HepG2 (cell line): ENCODE measurements at places on chromosomes 1 and 21.
A peak's percentile ranks its signal among the peaks of the same experiment; 100 is the strongest.

DNA sequence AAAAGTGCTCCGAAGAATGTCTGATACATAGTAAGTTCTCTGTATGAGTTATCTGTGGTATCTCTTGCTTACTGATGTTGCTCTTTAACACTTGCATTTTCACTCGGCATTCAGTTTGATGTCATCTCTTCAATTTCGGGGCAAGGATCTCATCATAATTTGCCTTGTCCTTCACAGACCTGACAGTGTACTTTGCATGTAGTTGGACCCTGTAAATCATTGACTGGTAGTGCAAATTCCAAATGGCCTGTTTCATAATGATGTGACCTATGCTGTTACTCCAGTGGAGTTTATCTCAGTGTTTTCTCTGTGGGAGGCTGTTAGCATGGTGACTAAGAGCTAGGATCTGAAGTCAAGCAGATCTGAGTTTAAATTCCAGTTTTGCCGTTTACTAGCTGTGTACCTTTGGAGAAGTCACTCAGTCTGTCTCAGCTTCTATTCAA, 34.2 kb upstream of the ABCD3 start:
- peak; percentile 99 for DNase-seq
- H3K4me3 ChIP-seq: peak overlapping the region; percentile 51; the same call in 1 of the 2 replicates
- H3K36me3 ChIP-seq: no peaks in the 10 kb centered on the region
- H3K27ac ChIP-seq: peak overlapping the region; percentile 100
- H3K4me1 ChIP-seq: peaks cover 92% of the 10 kb centered on the region

GRCh38 chr1:175600721-175601440, 142.5 kb downstream of the TNR start:
- no peak overlapping the region for H3K27ac ChIP-seq
- DNase-seq: no peak
- no peaks in the 10 kb centered on the region for H3K4me1 ChIP-seq
- H3K36me3 ChIP-seq: no peaks in the 10 kb centered on the region

- DNase-seq: no peak
- no peaks in the 10 kb centered on the region for H3K27me3 ChIP-seq
- peaks cover 15% of the 10 kb centered on the region for H3K4me1 ChIP-seq
- H3K4me3 ChIP-seq: no peak overlapping the region
- no peak overlapping the region for H3K27ac ChIP-seq
- no peaks in the 10 kb centered on the region for H3K36me3 ChIP-seq
Observed at GRCh38 chr1:211833174-211833820, 2.7 kb upstream of the LPGAT1 start.

- H3K4me1 ChIP-seq: peaks cover 29% of the 10 kb centered on the region
- no peak overlapping the region for H3K27ac ChIP-seq
- no peaks in the 10 kb centered on the region for H3K36me3 ChIP-seq
- DNase-seq: no peak
- no peaks in the 10 kb centered on the region; the same call in 1 of the 2 replicates for H3K27me3 ChIP-seq
Observed at GRCh38 chr1:27100335-27101053, 54.4 kb downstream of the SLC9A1 start.

- no peak overlapping the region for H3K4me3 ChIP-seq
- H3K36me3 ChIP-seq: no peaks in the 10 kb centered on the region
- H3K27me3 ChIP-seq: no peaks in the 10 kb centered on the region
- DNase-seq: no peak
- no peaks in the 10 kb centered on the region for H3K4me1 ChIP-seq
Observed at GRCh38 chr1:46903481-46903880, 37.8 kb downstream of the CYP4A11 start.

GRCh38 chr1:96116731-96117130, 604.9 kb upstream of the PTBP2 start:
- no peak for DNase-seq
- no peaks in the 10 kb centered on the region for H3K36me3 ChIP-seq
- no peaks in the 10 kb centered on the region for H3K4me1 ChIP-seq
- no peaks in the 10 kb centered on the region for H3K27me3 ChIP-seq
- H3K4me3 ChIP-seq: no peak overlapping the region

- DNase-seq: no peak
- H3K36me3 ChIP-seq: peaks cover 8% of the 10 kb centered on the region
- no peak overlapping the region for H3K27ac ChIP-seq
- H3K27me3 ChIP-seq: no peaks in the 10 kb centered on the region
- no peak overlapping the region for H3K4me3 ChIP-seq
- H3K4me1 ChIP-seq: peaks cover 11% of the 10 kb centered on the region
Observed at GRCh38 chr1:230204842-230205241, 137.8 kb downstream of the GALNT2 start.

GRCh38 chr1:184069675-184070074, 18.1 kb downstream of the TSEN15 start:
- no peak overlapping the region for H3K27ac ChIP-seq
- no peak overlapping the region for H3K4me3 ChIP-seq
- H3K4me1 ChIP-seq: no peaks in the 10 kb centered on the region
- no peaks in the 10 kb centered on the region; the same call in 1 of the 2 replicates for H3K36me3 ChIP-seq
- DNase-seq: no peak

DNA sequence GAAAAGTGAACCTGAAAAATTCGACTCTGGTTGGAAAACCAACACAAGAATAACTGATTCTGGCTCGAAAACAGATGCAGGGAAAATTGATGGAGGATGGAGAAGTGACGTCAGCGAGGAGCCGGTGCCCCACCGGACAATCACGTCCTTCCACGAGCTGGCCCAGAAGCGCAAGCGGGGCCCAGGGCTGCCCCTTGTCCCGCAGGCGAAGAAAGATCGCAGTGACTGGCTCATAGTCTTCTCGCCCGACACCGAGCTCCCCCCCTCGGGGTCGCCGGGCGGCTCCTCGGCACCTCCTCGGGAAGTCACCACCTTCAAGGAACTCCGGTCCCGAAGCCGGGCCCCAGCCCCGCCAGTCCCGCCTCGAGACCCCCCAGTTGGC, 1.9 kb downstream of the RUSC1 start:
- H3K27me3 ChIP-seq: no peaks in the 10 kb centered on the region
- peak overlapping the region; percentile 37 for H3K27ac ChIP-seq
- DNase-seq: no peak
- H3K4me1 ChIP-seq: peaks cover 35% of the 10 kb centered on the region
- H3K36me3 ChIP-seq: peaks cover 8% of the 10 kb centered on the region

DNA sequence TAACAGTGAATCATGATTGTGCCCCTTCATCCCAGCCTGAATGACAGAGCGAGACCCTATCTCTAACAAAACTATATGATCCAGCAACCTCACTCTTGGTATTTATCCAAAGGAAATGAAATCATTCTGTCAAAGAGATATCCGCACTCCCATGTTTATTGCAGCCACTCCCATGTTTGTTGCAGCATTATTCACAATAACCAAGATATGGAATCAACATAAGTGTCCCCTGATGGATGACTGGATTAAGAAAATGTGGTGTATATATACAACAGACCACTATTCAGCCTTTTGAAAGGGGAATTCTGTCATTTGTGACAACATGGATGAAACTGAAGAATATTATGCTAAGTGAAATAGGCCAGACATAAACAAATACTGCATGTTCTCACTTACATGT, 44.4 kb downstream of the TRMT1L start:
- no peaks in the 10 kb centered on the region for H3K4me1 ChIP-seq
- no peak overlapping the region for H3K27ac ChIP-seq
- H3K27me3 ChIP-seq: no peaks in the 10 kb centered on the region
- no peak for DNase-seq

DNA sequence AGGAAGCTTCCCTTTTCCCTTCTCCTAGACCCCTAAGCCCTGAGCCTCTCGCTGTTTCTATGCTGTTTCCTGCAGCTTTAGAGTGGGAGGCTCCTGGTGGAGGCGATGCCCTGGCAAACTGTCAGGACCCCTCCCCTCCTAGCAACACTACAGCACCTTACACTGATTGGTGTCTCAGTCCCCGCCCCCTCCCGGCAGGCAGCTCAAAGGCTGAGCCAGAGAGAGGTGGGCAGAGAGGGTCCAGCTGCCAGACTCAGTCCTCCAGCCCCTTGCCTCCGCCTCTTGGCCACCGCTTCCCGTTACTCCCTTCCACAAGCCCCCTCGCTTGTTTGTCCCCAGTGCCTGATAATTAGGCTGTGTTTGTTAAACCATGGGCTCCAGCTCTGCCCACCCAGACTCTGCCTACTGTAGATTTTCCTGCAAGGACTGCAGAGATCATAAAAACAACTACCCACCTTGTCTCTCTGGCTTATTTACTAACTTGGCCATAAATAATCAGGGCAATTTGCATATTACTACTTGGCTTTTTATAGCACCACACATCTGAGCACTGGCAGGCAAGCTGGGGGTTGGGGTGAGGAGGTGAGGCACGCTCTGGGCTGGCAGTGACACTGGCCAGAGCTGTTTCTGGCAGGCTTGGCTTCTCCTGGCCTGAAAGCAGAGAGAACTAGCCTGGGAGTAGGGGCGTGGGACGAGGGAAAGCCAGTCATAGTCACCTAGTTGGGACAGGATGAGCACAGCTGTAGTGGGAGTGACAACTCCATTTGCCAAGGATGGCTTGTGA, 107.5 kb downstream of the CSMD2 start:
- H3K4me1 ChIP-seq: no peaks in the 10 kb centered on the region
- H3K4me3 ChIP-seq: no peak overlapping the region
- H3K27ac ChIP-seq: no peak overlapping the region
- no peaks in the 10 kb centered on the region for H3K27me3 ChIP-seq

GRCh38 chr1:247113733-247114271, 9.6 kb upstream of the ZNF669 start:
- H3K27me3 ChIP-seq: no peaks in the 10 kb centered on the region
- peaks cover 46% of the 10 kb centered on the region for H3K4me1 ChIP-seq
- peak overlapping the region; percentile 82 for H3K4me3 ChIP-seq
- no peaks in the 10 kb centered on the region for H3K36me3 ChIP-seq

DNA sequence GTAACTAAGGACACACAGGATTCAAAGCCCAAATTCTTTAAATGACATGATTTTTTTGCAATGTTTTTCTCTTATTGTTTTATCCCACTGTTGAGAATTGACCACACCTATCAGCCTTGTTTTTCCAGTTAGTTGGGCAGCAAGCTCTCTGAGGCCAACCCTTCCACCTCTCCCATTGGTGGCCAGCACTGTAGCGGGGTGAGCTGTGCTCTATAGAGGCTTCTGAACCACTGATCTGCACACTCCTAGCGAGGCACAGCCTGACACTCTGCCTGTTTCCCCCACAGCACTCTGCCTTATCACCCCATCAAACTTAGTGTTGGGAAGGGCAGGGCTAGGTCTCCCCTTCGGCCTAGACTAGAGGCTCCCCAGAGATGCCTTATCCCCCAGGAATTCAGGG, 19.5 kb downstream of the AHDC1 start:
- H3K27me3 ChIP-seq: no peaks in the 10 kb centered on the region
- no peak overlapping the region for H3K27ac ChIP-seq
- H3K4me1 ChIP-seq: peaks cover 83% of the 10 kb centered on the region
- DNase-seq: no peak
- H3K4me3 ChIP-seq: no peak overlapping the region

DNA sequence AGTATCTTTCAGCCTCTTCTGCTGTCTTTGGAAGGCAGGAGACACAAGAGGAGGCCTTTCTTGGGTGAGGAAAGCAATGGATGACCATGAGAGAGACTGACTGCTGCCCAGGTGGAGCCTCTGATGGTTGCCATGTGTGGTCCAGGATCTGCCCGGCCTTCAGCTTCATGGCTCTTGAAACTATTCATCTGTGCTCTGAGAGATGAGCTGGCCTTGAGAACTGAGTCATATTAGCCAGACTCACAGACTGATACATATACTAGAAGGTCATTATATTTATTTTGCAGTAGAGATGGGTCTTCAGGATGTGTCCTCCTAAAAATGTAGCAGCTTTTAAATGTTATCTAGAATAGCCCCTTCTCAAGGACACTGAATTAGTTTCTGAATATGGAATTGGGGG, 33.7 kb downstream of the PTGFRN start:
- no peaks in the 10 kb centered on the region; the same call in 1 of the 2 replicates for H3K36me3 ChIP-seq
- no peak overlapping the region for H3K4me3 ChIP-seq
- H3K27me3 ChIP-seq: no peaks in the 10 kb centered on the region
- no peaks in the 10 kb centered on the region for H3K4me1 ChIP-seq

- H3K4me1 ChIP-seq: no peaks in the 10 kb centered on the region
- H3K27me3 ChIP-seq: peaks cover 29% of the 10 kb centered on the region
- no peaks in the 10 kb centered on the region for H3K36me3 ChIP-seq
- H3K27ac ChIP-seq: no peak overlapping the region
Observed at GRCh38 chr1:4654764-4655673, 610 bp downstream of the AJAP1 start.

GRCh38 chr21:33386222-33386784, 16.9 kb upstream of the IFNGR2 start:
- peaks cover 38% of the 10 kb centered on the region for H3K4me1 ChIP-seq
- no peak overlapping the region for H3K4me3 ChIP-seq

DNA sequence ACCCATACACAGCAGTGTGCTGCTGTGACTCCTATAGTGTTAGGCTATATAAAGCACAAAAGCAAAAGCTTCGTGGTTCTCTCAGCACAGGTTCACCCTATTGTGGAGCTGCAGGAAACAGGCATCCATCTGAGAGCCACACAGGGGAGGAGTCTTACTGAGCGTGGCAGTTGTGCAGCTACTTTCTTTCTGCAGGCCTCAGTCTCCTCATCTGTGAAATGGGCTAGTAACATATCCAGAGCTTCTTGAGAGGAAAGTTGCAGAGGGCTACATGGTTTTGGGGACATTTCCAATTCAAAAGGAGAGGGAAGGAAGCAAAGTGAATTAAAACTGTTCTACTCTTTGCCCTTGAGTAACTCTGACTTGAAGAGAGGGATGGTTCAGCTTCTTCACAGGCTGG, 142.0 kb downstream of the FOXD2 start:
- no peak overlapping the region for H3K27ac ChIP-seq
- H3K36me3 ChIP-seq: no peaks in the 10 kb centered on the region
- DNase-seq: no peak
- no peaks in the 10 kb centered on the region; the same call in 1 of the 2 replicates for H3K27me3 ChIP-seq

DNA sequence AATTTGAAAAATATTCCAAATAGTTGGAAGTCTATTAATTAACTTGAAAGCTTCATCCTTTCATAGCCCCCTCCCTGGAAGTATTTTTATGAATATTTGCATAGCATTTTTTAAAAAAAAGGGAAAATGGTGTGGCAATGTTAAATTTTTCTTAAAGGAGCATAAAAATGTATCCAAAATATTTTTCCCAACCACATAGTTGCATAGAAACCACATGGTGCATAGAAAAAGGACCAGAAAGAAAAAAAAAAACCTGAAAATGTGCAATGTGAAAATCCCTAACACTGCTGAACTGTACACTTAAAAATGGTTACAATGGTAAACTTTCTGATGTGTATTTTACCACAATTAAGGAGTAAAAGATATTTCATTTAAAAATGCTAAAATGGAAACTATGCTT, 8.0 kb downstream of the C1orf167 start:
- no peak overlapping the region for H3K4me3 ChIP-seq
- no peak for DNase-seq
- H3K27ac ChIP-seq: no peak overlapping the region
- peaks cover 34% of the 10 kb centered on the region; the same call in 2 of the 3 replicates for H3K27me3 ChIP-seq
- no peaks in the 10 kb centered on the region for H3K36me3 ChIP-seq

- H3K4me1 ChIP-seq: peaks cover 10% of the 10 kb centered on the region
- no peak for DNase-seq
- no peak overlapping the region for H3K4me3 ChIP-seq
Observed at GRCh38 chr1:99656701-99657100, 10.8 kb downstream of the PALMD start.

GRCh38 chr1:1168451-1169411, 4.9 kb upstream of the TTLL10 start:
- peak overlapping the region; percentile 34 for H3K4me3 ChIP-seq
- peak; percentile 64 for DNase-seq
- H3K27me3 ChIP-seq: peaks cover 11% of the 10 kb centered on the region
- H3K4me1 ChIP-seq: peaks cover 62% of the 10 kb centered on the region
- H3K36me3 ChIP-seq: no peaks in the 10 kb centered on the region
- H3K27ac ChIP-seq: no peak overlapping the region
